Activated naive CD4-positive, alpha-beta T cell treated with anti-CD3 and anti-CD28 coated beads, Interleukin-2, amount 50 U/mL, for 16 hours (primary cell): ENCODE measurements at places on chromosomes 16 and 17.

DNA sequence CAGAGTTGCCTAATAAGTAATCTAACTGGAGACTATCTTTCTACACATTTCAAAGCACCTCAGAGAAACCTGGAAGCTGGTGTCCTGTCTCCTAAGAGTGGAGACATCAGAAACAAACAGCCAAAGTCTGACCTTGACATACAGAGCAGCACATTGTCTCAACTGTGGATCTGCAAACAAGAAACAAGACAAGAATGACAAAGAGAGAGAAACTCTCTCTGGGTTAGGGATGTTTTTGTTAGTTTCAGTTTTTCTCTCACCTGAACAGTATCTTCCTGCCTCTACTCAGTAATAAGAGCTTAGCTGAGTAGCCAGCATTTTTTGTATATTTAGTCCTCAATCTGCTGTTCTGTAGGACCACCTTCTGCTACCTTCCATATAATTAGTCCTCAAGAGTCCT lies 8.9 kb downstream of the ZNF597 start:
- no peak for DNase-seq

DNA sequence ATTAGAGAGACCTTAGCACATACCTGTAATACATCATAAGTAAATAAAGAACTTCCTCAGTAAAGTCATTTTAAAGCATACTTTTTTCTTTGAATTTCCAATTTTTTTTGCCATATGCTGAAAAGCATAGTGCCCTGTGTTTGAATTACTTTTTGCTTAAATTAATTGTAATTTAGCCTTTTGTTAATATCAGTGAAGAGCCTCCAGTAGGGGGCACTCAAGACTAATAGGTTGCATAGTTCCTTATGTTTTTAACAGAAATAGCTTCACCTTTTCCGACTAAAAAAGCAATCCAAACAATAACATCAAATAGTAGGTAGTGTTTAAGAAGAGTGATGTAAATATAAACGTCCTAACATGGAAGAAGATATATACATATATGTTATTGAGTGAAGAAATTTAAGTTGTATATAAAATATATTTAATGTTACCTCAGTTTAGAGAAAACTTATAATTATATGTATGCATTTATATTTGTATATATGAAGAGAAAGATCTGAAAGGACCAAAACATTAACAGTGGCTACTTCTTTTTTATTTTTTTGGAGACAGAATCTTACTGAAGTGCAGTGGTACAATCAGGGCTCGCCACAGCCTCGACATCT lies 18.6 kb downstream of the RAD51C start:
- peak; percentile 41 for DNase-seq

GRCh38 chr17:49638818-49639217 lies 39.1 kb downstream of the SPOP start:
- no peak for DNase-seq

GRCh38 chr17:46917516-46917915 lies 5.4 kb upstream of the GOSR2 start:
- no peak for DNase-seq

DNA sequence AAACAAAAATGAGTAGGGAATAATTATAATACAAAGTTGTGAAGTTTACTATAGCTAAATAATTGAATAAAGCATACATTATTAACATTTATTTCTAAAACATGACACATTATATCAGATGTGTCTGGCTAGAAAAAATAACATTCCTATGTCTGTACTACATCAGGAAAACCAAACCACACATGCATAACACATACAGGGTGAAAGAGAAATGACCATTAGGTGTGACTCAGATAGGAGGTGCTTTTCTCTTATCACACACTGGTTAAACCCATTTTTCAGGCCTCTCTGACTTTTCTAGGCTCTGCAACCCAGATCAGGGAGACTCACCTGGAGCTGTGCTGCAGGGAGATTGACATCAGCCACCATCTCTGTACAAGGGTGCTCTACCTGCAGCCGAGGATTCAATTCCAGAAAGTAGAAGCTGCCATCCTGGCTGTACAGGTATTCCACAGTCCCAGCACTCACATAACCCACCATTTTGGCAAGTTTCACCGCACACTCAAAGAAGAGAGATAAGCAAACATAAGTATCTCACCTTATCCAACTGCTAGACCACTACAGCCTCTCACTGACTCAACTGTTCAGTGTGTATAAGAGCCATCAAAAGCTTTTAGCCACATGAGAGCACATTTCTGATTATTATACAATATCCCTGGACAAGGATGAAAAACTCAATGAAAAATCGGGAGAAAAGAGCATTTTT lies 116.6 kb upstream of the C17orf78 start:
- DNase-seq, result no peak

GRCh38 chr16:89448656-89449055 lies 41.7 kb downstream of the ANKRD11 start:
- DNase-seq, result no peak

DNA sequence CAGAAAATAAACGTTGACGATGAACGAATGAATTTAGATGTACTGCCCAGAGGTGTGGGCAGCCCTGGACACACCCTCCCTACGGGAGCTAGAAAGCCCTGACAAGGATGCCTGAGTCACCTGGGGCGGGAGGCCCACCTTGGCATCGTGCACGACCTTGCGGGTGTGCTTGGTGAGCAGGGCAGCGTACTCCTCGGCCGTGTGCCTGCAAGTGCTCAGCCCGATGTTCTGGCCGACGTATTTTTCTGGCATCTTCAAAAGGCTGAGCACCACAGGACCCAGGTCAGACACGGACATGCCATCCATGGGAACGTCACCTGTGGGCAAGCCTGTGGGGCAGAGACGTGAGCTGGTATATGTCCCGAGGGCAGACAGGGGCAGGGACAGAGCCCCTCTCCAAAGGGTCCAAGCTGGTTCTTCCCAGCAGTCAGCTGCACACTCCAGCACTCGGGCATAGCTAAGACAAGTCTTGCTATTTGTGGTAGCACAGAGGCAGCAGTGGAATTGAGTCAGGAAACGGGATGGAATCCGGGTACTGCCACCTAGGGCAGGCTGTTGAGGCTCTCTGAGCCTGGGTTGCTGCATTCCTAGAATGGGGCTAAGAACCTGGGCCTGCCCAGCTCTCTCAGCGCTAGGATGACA lies 10.8 kb downstream of the NMRAL1 start:
- DNase-seq, result no peak

DNA sequence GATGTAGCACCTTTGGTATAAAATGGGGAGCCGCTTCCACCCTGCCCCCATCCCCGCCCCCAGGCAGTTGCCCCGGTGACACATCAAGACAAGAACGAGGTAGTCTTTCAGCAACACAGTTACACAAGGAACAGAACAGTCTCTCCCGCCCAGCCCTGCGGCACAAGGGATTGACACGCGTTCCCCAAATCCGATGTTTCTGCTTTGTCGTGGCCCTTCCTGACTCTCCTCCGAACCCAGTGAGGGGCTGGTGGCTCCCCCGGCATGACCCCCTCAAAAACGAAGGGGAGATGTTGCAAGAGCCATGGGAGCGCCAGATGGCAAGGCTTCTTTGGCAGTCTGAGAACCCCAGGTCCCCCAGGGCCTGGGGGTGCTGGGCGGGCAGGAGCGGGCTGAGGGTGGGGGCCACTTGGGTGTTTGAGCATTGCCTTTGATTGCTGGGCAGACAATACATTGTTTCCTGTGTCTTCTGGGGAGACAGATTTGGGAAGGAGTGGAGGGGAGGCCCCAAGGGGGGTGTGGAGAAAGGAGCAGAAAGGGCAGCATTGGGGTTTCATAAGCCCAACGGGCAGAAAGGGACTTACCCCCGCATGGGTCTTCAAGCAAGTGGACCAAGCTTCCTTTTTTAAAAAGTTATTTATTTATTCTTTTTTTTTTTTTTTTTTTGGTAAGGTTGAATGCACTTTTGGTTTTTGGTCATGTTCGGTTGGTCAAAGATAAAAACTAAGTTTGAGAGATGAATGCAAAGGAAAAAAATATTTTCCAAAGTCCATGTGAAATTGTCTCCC lies 16.6 kb downstream of the COL1A1 start:
- DNase-seq, result no peak

DNA sequence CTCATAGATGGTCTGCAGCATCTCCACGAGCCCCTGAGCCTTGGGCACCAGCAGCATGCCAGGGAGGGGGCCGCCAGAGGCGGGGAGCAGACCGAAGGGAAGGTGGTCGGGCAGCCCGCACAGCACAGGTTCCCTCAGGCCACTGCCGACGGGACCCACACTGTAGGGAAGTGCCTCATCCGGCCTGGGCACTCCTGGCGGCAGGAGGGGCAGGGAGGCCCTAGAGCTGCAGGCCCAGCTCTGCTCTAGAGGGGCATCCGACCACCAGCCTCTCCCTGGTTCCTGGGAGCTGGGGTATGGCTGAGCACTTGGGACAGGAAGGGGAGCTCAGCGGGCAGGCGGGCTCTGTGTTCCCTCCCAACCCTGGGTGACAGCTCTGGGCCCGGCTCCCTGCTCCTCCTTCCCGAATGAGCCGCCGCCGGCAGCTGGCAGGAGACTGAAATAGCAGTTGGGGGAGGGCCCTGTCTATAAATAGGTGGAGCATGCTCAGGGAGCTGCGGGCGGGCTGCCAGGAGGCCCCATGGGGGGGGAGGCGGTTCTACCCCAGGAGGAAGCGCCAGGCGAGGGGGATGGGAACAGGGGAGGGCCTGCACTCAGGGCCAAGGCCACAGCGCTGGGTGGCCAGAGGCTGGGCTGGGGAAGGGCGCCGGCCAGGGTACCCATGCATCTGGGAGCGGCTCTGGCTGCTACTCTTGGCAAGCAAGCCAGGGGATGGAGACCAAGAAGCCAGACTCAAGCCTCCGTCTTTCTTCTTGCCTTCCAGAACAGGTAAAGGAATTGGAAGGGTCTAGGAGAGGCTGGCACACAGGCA lies 12.4 kb downstream of the HDAC5 start:
- peak; percentile 58 for DNase-seq

GRCh38 chr16:64532117-64532516 lies 589.7 kb downstream of the CDH11 start:
- no peak for DNase-seq

DNA sequence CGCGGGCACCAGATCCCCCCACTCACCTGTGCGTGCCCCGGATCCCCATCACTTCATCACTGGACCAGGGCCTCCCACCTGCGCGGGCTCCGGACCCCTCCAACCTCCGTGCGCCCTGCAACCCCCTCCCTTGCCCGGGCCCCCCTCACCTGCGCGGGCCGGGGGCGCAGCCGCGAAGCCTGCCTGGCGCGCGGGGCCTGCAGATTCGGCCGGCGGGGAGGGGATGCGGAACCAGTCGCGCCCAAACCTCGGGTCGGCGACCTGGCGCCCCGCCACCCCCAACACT lies 202 bp downstream of the CEP131 start:
- DNase-seq, result no peak

GRCh38 chr17:58593123-58593522 lies 78.7 kb upstream of the MTMR4 start:
- DNase-seq, result no peak

- DNase-seq, result no peak
Observed at GRCh38 chr16:66511602-66512271, 38.2 kb downstream of the TK2 start.

DNA sequence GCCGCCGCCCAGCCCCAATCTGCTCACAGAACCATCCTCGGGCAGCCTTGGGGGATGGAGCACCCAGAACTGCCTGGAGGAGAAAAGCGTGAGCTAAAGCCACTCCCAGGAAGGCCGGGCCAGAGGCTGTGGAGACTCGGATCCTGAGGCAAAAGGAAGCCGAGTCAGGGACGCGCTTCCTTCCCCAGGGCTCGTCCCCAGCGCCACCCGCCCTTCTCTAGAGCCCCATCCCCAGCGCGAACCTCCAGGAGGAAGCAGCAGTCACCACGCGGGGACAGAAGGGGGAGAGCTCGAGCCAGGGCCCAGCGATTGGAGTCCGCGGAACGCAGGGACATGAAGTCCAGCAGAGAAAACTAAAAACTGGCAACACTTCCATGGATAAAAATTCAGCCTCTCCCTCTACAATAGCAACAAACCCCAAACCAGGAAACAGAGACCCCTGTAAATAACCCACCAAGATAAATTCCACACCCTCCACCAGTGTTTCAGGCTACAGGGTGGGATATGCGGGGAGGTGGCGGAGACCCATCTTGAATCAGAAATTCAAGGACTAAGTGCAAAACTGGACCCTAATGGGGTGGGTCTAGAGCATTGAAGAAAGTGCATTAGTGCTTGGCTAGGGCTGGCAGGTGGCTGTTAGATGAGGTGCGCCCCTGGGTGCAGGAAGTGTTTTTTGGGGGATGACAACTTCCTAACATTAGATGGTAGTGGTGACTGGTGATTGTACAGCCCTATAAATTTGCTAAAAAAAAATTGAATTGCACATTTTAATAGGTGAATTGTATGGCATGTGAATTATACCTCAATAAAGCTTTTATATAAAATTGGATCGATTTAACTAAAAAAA lies 116.1 kb upstream of the METRNL start:
- DNase-seq, result no peak

GRCh38 chr16:59950431-59950830 lies 1216.3 kb upstream of the GOT2 start:
- DNase-seq, result no peak

DNA sequence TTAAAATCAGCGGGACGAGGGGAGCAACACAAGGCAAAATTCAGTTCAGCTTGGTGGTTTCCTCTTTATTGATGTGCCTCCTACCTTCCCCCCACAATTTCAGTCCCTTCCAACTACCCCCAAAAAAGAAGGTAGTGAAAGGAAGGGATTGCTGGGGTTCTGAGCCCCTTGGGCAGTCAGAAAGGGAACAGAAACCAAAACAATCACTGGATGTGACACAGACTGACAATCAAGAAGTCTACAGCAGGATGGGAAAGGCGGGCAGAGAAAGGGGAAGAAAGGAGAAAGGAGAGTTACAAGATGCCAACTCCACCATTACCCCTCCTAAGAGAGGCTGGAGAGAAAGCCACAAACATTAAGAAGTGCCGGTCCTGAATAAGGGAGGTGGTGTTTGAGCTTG lies 1.1 kb upstream of the PHF23 start:
- DNase-seq, result no peak

DNA sequence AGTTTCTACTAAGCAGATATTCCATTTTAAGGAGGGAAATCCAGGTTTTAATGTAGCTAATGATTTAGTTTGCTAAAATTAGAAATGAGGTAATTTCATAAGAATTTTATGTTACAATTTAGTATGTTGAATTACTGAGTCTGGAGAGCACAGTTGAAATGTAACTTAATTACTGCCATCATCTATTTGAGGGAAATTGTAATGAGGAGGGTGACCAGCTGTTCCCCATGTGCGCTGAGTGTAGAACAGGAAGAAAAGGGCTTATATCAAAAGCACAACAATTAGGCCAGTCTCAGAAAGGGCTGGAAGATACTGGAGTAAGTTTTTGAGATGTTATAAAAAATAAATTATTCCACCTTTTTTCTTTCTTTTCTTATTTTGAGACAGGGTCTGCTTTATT lies 735.1 kb upstream of the GOT2 start:
- DNase-seq, result no peak

DNA sequence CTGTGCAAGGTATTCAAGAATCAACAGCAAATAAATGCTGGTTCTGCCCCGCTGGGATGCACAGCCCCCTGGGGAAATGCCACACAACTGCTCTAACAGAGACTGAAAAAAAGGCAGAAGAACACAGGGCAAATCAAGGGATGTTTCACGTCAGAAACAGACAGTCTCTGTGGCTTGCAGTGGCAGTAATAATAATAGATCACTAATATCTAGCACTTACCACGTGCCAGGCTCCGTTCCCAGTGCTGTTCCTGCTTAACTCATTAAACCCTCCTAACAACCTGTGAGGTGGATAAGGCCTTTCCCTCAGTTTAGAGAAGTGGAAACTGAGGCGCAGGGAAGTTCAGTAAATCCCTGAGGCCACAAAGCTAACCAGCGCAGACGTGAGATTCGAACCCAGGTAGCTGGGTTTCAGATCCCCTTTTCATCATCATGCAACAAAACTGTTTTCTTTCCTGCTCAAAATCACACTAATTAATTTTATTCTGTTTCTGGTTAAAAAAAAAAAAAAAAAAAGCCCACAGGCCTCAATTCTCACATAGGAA lies 36.7 kb downstream of the ARHGAP17 start:
- DNase-seq, result no peak
